ENCODE measurements at places on chromosomes 1 and 21. TPM values are rescaled to one million over a fixed set of nuclear protein-coding genes. Genes with fewer than 3 reads are reported as not detected.

- DNase-seq, result peak; percentile 73
Measured at GRCh38 chr1:165717918-165718515, 19.7 kb upstream of the ALDH9A1 start.

- DNase-seq, result no peak
Measured at GRCh38 chr1:99327357-99327756, 63.1 kb downstream of the PLPPR4 start.

GRCh38 chr1:76871355-76871974 lies 4.2 kb downstream of the ST6GALNAC5 start:
- no peak for DNase-seq

DNA sequence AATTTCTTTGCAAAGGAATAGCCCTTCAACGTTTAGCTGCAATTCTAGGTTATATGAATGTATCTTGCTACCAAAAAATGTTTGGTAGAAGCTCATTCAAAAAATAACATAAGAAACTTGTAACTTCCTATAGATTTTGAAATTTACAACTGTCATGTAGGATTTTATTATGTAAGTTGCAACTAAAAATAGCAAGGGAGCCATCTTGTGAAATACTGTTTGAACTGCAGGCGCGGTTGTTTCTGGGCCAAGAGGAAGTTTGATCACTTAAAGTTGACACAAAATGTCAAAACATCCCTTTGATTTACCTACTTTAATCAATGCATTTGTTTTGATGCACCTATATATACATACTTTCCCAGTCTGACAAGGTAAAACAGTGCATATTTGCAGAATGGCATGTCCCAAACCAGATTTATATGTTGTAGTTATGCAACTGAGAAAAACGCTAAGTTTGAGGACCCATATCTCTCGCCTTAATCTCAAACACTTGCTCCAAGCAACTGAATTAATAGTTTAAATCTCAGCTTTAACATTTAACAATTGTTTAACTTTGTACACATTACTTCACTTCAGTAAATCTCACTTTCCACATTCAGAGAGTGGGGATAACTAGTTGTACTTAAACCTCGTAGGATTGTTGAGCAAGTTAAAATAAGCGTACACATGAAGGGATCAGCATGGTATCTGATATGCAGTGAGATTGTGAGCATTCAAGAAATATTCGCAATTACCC lies 63.9 kb downstream of the KCNK2 start:
- peak; percentile 20 for DNase-seq

- DNase-seq, result no peak
Measured at GRCh38 chr1:151043163-151043562, 4.4 kb upstream of the C1orf56 start.

DNA sequence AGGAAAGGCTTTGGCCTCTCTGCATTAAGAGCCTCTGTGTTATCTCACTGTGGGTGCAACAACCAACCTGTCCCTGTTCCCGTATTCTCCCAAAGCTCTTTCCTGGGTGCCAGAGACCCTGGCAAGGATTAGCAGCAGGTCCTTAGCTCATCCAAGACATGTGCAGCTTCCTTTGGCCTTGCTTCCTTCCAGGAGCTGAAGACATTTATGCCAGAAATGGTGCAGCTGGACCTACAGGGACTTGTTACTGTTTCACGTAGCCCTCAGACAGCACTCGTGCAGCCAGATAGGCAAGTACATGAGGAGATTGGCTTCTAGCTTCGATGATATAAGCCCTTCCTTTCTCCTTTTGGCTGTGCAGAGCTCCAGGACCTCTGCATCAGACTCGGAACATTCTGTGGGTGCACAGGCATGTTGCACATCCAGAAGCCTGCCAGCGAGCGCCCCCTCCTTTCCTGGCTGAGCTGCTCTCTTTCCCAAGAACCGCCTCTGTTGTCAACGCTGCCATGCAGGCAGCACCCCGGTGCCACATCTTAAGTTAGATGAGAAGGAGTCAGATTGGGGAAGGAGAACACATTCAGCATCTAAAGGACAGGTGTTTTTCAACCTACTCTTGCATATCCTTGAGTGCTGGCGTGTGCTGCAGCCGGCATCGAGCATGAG lies 284.5 kb upstream of the PLXNA2 start:
- no peak for DNase-seq

DNA sequence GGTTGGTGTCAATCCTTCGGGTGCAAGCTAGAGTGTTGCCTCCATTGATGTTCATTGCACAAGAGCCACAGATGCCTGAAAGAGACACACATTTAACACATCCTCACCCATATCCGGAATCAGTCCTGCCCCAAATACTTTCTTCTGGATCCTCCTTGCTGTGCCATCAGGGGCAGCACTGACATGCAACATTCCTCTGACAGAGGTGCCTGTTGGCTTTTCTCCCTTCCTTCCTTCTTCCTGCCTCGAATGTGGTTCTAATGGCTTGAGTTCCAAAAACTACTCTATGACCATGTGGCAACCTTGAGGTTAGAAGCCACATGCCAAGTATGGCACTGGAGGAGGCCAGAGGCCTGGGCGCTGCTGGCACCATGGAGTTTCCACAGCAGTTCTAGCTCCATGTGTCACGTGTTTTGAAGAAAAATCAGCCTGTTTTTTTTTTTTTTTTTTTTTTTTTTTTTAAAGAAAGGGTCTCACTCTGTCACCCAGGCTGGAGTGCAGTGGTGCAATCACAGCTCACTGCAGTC lies 17.0 kb upstream of the ATP13A2 start:
- DNase-seq, result no peak

DNA sequence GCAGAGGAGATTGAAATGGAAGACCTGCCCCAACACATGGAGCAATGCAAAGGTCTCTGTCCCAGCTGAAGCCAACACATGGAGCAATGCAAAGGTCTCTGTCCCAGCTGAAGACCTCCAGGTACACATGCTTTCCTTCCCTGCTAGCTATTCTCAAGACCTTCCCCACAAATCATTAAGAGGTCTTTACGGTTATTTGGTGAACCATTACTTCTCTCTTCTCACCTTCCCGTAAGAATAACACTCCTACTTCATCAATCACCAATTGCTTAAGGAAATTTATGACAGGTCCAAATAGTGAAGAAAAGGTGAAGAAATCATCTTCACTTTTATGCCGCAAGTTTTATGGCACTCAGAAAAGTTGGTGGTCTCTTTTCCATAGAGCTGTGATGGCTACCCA lies 138.8 kb downstream of the NTPCR start:
- DNase-seq, result no peak

- DNase-seq, result no peak
Measured at GRCh38 chr1:208118841-208119606, 125.2 kb downstream of the PLXNA2 start.

DNA sequence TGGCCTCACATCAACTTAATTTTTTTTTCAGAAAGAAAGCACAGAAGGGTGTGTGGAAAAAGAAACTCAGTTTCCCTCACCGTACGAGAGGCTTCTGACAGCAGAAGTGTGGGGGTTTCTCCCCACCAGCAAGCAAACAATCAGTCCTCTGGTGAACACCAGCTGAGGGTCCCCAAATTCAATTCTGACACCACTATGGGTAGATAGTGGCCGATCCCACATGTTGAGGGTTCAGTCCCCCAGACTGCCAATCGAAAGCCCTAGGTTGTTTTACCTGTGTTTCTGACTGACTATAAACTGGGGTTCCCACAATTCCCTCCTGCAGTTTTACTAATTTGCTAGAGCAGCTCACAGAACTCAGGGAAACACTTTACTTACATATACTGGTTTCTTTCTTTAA lies 2.1 kb downstream of the IFI6 start:
- DNase-seq, result no peak

DNA sequence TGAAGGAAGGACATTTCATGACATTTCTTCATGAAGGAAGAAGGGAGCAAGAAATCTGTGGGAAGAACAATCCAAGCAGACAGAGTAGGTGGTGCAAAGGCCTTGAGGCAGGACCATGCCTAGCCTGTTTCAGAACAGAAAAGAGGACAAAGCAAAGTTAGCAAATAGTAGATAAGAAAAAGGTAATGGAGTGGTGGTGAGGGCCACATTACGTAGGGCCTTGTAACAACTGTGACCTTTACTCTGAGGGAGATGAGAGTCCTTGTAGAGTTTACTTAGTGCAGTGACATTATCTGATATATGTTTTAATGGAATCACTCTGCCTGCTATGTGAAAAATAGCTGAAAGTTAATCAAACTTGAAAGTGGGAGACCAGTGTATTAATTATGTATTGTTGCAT lies 6.4 kb upstream of the TSNAX start:
- peak; percentile 46 for DNase-seq

DNA sequence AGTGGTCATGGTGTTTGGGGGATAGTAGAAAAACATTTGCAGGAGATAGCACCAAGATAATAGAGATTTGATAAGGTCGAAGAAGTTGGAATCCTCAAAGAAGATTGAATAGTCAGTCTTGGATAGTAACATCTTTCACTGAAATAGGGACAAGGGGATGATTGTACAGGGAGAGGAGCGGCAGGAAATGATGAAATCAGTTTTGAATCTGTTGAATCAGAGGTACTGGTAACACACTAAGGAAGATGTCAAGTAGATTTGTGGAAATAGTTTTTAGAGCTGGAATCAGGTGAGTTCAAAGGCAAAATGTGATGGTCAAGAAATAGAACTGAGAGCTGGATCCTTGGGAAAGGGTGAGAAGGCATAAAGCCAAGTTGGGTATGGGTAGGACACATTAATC lies 26.5 kb downstream of the CAP1 start:
- DNase-seq, result no peak

GRCh38 chr1:113401067-113401466 lies 10.8 kb downstream of the MAGI3 start:
- DNase-seq, result no peak

DNA sequence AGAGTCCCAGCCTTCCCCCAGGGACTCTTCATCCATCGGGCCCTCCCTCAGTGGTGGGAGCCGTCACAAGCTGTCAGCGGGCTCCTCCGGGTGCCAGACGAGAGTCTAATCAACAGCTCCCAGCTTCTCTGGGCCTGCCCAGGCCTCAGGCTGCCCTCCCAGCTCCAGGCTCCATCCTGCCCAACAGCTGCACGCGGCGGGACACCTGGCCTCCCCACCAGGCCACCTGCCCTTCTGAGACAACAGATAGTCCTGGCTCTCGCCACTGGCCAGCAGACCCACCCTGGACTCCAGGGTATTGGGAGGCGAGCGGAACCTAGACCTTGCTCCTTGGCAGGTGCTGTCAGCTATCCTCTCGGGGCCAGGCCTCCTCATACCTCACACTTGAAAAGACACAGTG lies 3.1 kb downstream of the WNT4 start:
- no peak for DNase-seq

DNA sequence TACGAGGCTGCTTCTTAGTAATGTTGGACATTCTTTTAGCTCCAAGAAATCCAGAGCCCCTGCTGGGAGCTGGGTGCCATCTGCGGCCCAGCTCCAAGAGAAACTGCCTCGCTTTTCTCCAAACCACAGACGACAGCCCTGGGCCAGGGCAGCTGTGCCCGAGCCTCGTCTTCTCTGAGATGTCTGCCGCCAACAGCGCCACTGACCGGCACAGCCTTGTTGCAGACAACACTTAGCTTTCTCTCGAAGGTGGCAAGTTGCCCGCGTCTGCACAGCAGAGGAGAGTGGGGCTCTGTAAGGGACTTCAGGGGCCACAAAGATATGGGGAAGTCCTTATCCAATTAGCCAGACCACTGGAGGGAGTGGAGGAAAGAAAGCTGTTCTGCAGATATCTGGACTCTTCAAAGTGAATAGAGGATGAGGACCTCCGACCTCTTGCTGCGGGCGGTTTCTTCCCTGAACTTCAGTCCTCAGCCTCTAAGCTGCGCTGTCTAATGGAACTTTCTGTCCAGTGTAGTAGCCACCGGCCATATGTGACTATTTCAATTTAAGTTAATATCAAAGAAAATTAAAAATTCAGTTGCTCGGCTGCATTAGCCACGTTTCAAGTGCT lies 63.9 kb upstream of the DISP3 start:
- DNase-seq, result no peak

The RIPK4 gene
- polyA plus RNA-seq, result 28.4 TPM

The SV2A gene
- 3.9 TPM for polyA plus RNA-seq

The TSPEAR gene
- 0.53 TPM for polyA plus RNA-seq

The HENMT1 gene
- 10.0 TPM for polyA plus RNA-seq

The SPRR2A gene
- not detected for polyA plus RNA-seq

The CFHR1 gene
- not detected for polyA plus RNA-seq
